ENCODE measurements at places on chromosomes 2 and 18. TPM values are rescaled to one million over a fixed set of nuclear protein-coding genes. Genes with fewer than 3 reads are reported as not detected.

Gene RNF125
- total RNA-seq: 0.15 TPM

GRCh38 chr2:73935641-73936040 is 9.0 kb downstream of the DGUOK start:
- no peak for DNase-seq

DNA sequence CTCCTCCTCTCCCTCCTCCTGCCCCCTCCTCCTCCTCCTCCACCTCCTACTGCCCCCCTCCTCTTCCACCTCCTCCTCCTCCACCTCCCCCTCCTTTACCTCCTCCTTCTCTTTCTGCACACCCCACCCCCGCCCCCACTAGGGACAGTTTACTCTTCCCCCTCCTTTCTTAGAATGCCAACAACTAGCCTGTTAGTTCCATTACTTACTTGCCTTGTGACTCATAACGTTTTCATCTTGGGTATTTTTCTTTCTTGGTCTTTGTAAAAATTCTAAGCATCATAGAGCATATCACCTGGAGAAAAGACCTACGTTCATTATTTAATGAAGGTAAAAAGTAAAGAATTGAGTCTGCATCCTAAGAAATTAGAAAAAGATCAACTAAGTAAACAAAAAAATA is 165.3 kb downstream of the NEDD4L start:
- no peak for DNase-seq

Gene PEX13
- total RNA-seq: 32.4 TPM

- DNase-seq: no peak
These were observed 66.6 kb downstream of the MYO3B start for GRCh38 chr2:170244555-170244954.

DNA sequence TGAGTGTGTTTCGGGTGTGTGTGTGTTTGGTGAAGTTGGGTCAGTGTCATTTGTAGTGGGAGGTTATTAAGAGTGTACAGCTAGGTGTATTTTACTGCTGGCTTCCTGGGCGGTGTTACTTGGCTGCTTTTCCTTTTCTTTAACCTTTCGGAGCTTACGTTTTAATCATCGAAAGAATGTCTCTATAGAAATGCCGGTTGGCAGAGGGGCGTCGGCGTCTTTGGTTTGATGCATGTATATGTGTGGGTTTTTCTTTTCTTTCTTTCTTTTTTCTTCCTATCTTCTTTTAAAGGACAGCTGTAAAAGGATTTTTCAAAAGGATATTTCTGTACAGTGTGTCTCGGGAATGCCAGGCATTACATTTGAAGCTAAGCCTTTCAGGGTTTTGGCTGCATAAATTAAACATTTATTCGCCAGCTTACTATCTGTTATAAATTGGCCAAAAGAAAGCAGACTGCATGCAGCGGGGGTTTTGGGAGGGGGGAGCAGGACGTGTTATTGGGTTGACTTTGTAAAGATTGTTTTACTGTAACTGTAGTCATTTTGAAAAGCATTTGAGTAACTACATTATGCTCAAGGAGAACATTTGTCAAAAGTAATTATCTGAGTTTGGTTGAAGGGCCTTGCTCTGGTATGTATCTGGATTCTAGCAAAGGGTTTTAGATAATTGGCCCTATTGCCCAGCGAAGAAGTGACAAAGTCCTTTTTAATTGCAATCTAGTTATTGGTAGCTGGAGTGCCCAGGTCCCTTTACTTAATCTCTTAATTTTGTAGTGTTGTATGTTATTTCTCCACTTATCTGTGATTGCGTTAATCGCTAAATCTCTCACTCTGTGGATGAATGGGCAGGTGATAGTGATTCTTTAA is 1.6 kb downstream of the ASXL3 start:
- DNase-seq: no peak

- DNase-seq: no peak
These were observed 30.6 kb upstream of the CEP68 start for GRCh38 chr2:65025453-65026123.

DNA sequence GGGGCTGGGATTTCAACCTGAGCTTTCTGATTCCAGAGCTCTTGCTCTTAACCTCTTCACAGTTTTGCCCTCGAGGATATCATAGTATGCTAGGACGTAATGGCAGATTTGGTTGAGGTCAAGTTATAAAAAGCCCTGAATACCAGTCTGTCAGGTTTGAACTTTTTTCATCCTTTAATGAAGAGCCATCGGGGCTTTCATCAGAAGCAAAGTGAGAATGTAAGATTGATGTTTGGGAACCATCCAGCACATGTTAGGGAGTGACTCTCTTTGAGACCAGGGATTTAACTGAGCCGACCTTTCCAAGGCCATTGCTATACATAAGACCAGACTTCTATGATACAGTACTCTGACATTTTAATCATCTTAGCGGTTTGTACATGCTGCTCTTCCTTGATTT is 142.5 kb downstream of the TTC27 start:
- DNase-seq: no peak

DNA sequence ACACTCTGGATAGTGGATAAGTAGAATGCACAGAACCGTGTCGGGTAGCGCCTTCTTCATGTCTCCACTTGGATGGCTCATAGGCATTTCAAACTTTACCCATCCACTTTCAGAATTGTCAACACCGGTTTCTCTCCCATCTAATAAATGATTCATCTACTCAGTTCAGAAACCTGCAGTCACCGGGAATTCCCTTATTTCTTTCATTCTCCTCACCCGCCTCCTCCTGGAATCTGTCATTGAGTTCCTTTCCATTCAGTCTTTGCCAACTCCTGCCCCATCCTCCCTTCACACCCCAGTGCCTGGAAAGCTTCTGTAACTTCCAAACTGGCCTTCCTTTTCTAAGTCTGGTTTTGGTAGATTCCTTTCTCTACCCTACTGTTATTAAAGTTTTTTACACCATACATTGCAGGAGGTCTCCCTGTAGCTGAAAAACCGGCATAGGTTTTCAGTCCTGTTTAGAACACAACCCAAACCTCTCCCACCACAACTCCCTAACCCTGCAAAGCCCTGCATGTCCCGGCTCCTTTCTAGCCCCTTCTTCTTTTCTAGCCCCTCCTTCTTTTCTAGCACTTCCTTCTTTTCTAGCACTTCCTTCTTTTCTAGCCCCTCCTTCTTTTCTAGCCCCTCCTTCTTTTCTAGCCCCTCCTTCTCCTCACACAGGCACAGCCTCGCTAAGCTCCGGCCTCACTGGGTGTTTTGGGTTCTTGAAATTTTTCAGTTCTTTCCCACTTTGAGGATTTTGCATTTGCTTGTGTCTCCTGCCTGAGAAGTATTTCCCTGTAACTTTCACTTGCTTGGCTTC is 133.9 kb upstream of the KLHL14 start:
- DNase-seq: no peak

DNA sequence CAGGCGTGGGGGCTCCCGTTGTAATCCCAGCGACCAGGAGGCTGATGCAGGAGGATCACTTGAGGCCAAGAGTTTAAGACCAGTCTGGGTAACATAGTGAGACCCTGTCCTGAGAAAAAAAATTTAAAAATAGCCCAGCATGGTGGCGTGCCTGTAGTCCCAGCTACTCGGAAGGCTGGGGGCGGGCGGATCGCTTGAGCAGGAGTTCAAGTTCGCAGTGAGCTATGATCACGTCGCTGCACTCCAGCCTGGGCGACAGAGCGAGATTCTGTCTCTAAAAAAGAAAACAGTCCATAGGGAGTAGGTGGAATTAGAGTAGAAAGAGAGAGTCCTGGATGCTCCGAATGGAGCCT is 325 bp upstream of the TTLL4 start:
- DNase-seq: no peak

- DNase-seq: no peak
These were observed 123.7 kb upstream of the PPP1CB start for GRCh38 chr2:28627722-28628480.

DNA sequence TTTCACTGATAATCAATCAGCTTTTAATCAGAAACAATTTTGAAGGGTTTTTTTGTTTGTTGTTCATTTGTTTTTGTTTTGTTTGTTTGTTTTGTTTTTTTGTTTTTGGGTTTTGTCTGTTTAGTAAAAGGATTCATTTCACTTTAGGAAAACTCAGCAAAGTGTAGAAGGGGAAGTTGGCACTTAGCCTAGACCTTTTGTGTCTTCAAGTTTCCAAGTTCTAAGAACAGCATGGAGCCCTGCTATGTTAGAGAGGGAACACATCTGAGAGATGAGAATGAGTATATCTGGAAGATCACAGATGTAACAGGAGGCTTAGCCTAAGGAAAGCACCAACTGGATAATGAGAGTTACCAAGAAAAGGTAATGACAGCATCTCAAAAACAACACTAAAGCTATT is 501.5 kb downstream of the ERBB4 start:
- DNase-seq: no peak

DNA sequence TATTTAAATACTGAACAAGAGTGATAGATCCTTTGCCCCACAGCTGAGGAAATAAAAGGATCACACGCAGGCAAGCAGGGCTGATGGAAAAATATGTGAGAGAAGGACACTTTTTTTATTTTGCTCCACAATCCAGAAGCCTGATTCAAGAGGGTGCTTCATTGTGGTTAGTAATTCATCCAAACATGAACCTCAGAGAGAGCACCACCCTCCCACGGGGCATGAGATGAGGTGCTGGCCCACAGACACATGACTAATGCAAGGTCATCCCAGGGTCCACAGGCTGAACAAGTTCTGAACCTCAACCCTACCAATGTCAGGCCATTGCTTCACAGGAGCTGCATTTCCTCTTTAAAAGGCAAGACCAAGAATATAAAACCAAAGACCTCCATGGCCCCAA is 239.6 kb downstream of the MREG start:
- DNase-seq: peak; percentile 55

DNA sequence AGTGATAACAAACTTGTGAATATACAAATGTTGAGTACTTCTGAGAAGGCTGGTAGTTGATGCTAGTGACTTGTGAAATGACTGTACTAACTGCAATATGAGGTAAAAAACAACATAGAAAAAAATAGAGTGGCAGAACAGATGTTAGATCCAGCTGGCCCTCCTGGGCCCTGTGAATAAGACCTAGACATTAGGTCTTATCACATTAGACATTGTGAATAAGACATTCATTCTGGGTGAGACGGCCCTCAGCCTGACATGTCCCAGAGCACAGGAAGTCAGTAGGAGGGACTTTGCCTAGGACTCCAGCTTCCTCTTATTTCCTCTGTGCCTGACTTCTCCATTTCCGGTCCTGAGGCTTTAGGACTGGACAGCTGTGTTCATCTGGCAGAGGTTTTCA is 22.9 kb downstream of the DOK1 start:
- no peak for DNase-seq

GRCh38 chr18:10304853-10305252 is 149.6 kb upstream of the APCDD1 start:
- no peak for DNase-seq

DNA sequence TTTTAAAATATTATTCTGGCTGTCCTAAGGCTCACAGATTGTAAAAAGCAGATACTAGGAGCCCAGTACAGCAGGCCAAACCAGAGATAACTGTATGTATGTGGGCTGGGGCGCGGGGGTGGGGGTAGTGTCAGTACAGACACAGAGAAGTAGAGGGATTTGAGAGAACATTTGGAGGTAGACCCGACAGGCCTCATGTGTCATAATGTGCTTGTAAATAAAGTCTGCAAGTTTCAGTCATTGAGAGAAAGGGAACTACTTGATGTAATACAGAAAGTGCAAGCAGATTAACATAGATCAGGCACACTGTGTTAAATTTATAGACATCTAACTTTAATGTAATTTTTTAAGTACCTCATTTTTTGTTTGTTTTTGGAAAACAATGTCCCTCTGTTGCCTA is 7.4 kb upstream of the POLI start:
- DNase-seq: no peak

- no peak for DNase-seq
These were observed 32.5 kb downstream of the POLR1A start for GRCh38 chr2:86073225-86073624.

- DNase-seq: no peak
These were observed 30.2 kb upstream of the RAB11FIP5 start for GRCh38 chr2:73142937-73143336.

DNA sequence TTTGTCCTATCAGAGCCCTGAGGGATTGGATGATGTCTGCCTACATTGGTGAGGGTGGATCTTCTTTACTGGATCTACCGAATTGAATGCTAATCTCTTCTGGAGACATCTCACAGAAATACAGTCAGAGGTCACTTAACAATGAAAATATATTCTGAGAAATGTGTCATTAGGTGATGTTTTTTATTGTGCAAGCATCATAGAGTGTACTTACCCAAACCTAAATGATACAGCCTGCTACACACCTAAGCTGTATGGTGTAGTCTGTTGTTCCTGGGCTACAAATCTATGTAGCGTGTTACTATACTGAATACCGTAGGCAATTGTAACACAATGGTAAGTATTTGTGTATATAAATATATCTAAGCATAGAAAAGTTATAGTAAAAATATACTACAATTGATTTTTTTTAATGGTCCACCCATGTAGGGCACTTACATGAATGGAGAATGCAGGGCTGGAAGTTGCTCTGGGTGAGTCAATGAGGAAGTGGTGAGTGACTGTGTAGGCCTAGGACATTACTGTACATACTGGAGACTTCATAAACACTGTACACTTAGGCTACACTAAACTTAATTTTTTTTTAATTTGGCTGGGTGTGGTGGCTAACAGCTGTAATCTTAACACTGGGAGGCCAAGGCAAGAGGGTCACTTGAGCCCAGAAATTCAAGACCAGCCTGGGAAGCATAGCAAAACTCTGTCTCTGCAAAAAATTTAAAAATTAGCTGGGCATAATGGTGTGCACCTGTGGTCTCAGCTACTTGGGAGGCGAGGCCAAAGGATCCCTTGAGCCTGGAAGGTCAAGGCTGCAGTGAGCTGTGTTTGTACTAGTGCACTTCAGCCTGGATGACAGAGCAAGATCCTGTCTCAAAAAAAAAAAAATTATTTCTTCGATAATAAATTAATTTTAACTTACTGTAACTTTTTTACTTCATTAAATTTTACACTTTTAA is 226.3 kb upstream of the UBE2E3 start:
- peak; percentile 72 for DNase-seq

GRCh38 chr18:24095976-24096375 is 42.9 kb upstream of the CABYR start:
- no peak for DNase-seq
